ENCODE measurements at places on chromosomes 11 and 22.
A peak's percentile ranks its signal among the peaks of the same experiment; 100 is the strongest.

DNA sequence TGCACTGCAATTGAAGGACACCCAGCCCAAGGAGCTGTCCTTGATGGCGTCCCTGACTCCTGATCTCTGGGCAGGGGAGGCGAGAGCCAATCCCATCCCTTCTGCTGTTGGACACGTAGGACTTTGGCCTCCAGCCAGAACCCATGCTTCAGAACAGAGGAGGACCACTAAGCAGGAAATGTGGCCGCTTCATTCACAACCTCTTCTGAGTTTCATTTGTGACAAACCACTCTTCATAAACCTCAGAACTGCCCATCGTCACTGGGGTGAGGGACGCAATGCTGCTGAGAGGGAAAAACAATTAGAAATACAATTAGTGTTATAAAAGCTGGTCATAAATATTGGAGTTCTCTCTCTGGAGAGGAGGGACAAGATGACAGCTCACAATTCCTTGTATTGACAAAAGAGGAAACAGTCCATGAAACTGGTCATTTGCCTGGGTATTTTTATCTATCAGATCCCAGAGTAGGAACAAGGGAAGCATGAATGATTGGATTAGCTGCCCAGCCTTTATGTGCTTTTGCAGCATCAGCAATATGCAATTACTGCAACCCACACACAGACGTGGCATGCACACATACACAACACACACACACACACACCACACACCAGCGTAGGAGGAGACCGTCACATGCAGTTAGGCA is 216.5 kb upstream of the CADM1 start:
- no peak for DNase-seq

DNA sequence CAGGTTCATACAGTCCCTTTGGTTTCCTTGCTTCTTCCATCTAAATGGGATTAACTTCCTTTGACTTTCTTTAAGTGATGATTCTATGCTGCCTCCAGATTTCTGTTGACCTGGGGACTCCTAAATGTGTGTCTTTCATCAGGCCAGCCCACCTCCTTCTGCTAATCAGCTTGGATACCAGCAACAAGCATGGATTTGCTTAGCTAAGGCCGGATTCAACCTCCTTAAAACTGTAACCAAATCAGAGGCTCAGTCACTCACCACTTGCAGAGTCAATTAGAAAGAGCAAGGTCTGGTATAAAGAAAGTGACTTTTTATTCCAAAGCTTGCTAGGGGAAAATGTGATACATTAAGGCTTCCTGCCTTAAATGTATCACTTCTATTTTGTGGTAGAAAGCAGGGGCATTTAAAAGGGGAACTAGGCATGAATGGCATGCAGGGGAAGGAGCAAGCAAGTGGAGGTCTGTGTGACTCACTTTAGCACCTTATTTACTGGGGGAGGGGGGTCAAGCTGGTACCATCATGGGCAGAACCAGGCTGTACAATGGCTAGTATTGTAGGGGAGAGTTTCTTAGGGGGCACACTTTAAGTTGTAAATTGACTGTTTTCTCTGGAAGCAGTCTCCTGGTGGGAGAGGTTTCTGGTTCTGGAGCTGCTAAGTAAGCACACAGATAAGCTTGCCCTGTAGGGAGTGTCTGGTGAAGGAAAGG is 239.0 kb upstream of the PDGFD start:
- DNase-seq: no peak

GRCh38 chr22:38124236-38124974 is 13.9 kb upstream of the BAIAP2L2 start:
- no peak for DNase-seq

GRCh38 chr11:56700914-56701485 is 2.1 kb downstream of the OR9G1 start:
- DNase-seq: no peak

DNA sequence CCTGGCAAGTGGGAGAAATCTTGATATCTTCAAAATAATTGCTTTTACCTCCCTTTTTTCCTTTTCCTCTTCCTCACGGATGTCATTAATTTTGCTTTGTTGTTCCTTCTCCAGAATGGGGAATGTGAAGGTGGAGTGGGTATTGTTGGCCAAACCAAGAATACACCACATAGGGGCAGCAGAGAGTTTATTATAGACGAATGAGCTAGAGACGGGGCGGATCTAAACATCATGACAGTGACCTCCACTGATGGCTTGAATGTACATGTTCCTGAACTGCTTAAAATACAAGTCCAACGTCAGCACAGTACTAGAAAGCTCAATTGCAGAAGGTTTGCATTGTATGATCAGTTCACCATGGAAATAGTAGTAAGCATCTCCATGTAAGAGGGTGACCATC is 122.3 kb upstream of the SNX19 start:
- no peak for DNase-seq

DNA sequence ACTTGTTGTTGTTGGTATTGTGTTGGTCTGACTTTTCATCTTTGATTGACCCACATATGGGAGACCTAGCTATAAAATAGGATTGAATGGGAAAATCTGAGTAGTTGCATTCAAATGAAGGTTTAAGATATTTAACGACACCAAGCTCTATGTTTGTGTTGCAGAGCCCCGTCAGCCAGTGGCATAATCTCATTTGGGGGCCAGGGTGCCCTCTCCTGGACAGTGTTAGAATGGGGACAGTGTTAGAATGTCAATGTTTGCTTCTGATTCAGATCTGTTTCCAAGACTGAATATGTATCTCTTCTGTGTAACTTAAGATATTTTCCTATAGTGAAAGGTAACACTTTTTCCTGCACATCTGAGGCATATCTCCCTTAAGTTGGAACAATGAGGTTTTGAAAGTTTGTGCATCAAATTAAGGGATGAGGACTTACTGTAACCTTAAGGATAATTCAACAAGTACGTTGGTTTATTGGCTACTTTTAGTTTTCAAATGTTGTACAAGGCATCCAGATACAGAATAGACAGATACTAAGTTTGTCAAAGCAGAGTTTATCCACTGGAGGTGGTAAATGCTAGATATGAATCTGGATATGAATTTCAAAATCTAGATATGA is 5.3 kb upstream of the OR52M1 start:
- DNase-seq: peak; percentile 25

GRCh38 chr11:6617315-6617781 is 1.9 kb downstream of the TPP1 start:
- DNase-seq: no peak

DNA sequence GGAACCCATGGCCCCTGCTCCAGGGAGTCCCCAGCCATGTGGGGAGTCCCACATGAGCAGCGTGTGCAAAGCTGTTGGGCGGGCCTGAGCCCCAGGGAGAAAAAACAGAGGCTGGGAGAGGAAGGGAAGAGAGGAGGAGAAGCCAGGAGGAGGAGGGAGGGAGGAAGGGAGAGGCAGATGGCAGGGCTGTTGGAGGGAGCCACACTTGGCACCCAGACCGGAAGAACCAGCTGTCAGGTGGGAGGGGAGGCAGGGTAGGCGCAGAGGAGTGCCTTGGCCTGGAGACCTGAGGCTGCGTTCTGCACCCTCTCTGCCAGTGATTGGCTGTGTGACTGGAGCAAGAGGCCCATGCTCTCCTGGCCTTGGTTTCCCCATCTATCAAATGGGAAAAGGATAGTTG is 6.7 kb downstream of the SYNGR1 start:
- DNase-seq: no peak

GRCh38 chr22:46613606-46614021 is 6.6 kb upstream of the GRAMD4 start:
- DNase-seq: no peak

GRCh38 chr22:48489551-48490499 is 1337.8 kb downstream of the BRD1 start:
- DNase-seq: no peak

GRCh38 chr11:73784080-73784634 is 3.5 kb upstream of the MRPL48 start:
- DNase-seq: no peak

GRCh38 chr11:2207773-2208621 is 36.4 kb upstream of the TH start:
- no peak for DNase-seq

GRCh38 chr11:115498354-115498753 is 5.9 kb downstream of the CADM1 start:
- DNase-seq: no peak

- no peak for DNase-seq
Measured at GRCh38 chr11:111652184-111652583, 49.9 kb downstream of the SIK2 start.

DNA sequence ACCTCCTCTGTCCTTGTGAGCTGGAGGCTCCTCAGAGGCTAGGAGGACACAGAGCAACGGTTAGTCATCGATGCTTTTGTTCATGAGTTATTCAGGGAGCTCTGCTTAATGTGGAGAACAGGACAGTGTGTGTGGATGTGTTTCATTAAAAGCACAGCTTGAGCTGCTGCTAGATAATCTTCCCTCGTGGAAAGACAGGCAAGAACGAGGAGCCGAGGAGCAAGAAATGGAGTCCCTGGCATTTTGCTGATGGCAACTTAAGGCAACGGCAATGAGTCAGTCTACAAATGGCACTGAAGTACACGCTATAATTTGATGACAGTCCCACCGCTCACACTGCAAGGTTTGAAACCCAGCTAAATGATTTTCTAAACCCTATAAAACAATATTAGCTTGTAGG is 106.2 kb downstream of the IGLL1 start:
- no peak for DNase-seq

- no peak for DNase-seq
Measured at GRCh38 chr11:55673860-55674259, 11.9 kb downstream of the OR4C6 start.

GRCh38 chr11:128713595-128713994 is 19.7 kb downstream of the FLI1 start:
- DNase-seq: no peak

DNA sequence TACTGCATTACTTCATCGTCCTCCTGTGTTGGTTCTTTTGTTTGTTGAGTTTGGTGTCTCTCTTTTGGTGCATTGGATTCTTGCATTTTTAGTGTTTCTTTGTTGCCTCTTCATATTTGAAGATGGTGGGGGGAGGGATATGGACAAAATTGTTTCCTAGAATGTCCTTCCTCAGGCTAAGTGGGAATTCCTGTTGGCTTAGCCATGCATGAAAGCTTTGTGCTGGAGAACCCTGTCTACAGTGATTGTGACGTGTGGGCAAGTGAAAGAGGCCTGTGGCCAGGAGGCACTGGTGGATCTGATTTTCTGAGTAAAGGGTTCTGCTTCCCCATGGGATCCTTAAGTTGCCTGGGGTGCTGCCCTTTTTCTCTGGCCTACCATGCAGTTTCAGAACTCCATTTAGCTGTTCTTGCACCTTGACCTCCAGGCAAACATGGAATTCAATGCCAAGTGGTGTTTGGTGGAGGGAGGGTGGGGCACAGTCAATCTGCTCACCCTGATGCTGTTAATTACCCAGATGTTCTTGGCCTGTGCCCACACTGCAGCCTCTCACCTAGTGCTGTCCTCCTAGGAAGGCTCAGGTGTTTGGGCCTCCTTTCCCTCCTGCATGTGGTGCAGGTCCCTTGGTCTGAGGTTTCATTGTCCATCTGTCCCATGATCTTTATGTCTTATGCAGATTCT is 46.3 kb upstream of the SLC22A12 start:
- DNase-seq: no peak

All from hematopoietic multipotent progenitor cell treated with erythropoietin and hydrocortisone succinate and interleukin-3 and kit ligand, for 15 days (in vitro differentiated cells).